ENCODE measurements at places on chromosomes 5 and 9.
A peak's percentile ranks its signal among the peaks of the same experiment; 100 is the strongest.

DNA sequence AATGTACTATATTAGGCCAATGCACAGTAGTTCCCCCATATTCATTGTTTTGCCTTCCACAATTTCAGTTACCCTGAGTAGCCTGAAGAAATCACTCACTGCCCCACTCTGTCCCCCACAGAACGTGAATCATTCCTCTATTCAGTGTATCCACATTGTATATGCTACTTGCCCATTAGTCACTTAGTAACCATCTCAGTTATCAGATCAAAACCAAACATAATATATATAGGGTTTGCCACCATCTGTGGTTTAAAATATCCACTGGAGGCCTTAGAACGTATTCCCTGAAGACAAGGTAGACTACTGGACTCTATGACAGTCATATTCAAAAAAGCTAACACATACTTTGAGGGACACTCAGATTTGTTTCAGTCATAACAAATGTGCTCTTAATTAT lies 465.7 kb upstream of the RGMB start:
- DNase-seq: no peak

DNA sequence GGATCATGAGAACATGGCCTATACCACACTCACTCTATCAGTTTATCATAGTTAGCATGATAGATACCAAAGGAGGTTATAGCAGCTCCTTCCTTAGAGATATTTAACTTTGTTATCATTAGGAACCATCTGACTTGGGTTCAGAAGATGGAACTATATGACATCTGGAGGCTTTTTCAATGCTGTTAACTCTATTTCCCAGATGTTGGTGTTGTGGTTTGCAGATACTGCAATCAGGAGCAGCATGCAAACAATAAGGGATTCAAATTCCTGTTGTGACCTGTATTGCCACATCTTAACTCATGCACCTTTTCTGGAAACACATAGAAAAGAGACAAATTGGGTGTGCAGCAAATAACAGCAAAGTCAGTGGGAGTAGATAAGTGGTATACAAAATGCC lies 201.7 kb downstream of the NNT start:
- no peak for DNase-seq

DNA sequence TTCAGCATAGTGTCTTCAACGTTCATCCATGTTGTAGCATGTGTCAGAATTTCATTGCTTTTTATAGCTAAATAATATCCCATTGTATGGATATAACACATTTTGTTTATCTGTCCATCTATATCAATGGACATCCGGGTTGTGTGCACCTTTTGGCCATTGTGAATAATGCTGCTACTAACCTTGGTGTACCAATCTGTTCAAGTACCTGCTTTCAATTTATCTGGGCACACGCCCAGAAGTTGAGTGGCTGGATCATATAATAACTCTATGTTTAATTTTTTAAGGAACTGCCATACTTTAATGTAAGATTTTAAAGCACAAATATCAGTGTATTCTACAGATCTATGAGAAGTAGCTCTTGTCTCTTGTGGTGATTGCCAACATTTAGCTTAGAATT lies 43.5 kb downstream of the SCAI start:
- DNase-seq: no peak

DNA sequence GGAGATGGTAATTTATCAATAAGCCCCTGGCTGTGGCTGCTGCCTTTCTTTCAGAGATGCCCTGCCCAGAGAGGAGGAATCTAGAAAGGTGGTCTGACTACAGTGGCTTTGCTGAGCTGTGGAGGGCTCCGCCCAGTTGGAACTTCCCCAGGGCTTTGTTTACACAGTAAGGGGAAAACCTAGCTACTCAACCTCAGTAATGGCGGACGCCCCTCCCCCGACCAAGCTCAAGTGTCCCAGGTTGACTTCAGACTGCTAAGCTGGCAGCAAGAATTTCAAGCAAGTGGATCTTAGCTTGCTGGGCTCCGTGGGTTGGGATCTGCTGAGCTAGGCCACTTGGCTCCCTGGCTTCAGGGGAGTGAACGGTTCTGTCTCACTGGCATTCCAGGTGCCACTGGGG lies 865.4 kb upstream of the ACO1 start:
- peak; percentile 8 for DNase-seq

GRCh38 chr5:154370119-154370518 lies 75.7 kb upstream of the SAP30L start:
- DNase-seq: no peak

DNA sequence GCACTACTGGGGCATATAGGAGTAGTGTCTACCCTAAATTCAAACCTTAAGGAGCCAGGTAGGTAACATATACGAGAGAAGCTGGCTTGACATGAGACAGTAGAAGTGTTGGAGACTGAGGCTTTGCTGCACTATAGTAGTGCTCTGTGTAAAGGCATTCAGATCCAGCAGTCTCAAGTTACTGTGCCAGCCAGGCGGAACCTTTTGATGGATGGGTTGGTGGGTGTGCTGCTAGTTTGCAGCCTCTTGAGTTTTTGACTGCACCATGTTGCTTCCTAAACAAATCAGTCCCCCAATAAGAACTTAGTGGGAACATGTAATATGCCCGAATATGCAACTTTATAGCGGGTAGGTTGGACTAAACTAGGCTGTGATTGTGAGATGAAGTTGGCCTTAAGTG lies 1.5 kb downstream of the CLTA start:
- DNase-seq: no peak

GRCh38 chr5:67807439-67807888 lies 408.1 kb upstream of the PIK3R1 start:
- DNase-seq: no peak

- DNase-seq: peak; percentile 81
Observed at GRCh38 chr5:147673266-147673665, 109.3 kb downstream of the JAKMIP2 start.

DNA sequence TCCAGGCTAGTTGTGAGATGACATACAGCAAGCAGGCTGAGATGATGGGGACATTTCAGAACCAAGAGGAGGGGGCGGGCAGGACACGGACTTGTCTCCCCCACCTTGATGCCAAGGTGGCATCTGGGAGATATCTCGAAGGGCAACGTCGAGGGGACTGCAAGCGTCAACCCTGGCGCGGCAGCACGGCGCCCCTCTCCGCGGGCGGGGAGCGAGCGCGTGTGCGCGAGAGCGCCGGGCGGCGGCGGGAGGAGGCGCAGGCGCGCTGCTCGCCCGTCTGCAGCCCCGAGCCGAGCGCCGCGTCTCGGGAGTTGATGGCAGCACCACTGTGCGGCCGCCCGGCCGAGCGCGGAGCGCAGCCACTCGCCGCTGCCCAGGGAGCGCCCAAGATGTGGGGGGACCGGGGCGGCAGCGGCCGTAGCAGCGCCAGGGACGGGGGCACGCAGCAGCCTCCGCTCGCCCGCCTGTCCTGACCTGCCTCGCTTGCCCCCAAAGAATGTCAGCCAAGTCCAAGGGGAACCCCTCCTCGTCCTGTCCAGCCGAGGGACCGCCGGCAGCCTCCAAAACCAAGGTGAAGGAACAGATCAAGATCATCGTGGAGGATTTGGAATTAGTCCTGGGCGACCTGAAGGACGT lies at the start of gene PRR16:
PRR16 (plus strand) TSS at position 310 of the 636 bp plus-strand sequence.
- peak; percentile 84 for DNase-seq

- no peak for DNase-seq
Observed at GRCh38 chr5:173857234-173857633, 30.9 kb upstream of the CPEB4 start.

- no peak for DNase-seq
Observed at GRCh38 chr5:138364576-138364975, 12.1 kb downstream of the KDM3B start.

All from lung (tissue), 17 donors.